ENCODE measurements at places on chromosomes 11 and 22.

DNA sequence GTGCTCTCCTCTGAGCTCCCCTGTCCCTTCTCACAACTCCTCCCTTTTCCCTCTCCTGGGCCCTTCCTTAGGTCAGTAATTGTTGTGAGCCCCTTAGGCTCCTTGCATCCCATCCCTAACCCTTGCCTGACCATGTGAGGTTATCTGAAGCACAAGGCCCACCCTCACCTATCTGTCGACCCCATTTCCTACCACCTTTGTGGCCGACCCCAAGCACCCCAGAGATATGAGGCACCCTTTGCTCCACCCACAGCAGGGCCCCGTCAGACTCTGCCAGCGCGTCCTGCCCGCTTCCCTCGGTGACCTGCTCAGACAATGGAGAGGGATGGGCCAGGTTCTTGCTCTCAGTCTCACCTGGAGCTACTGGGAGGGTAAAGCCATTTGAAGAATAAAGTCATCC lies 1.3 kb downstream of the GNG3 start:
- peak overlapping the region; percentile 95 for H3K27ac ChIP-seq
- H3K36me3 ChIP-seq: peaks cover 68% of the 10 kb centered on the region
- H3K27me3 ChIP-seq: no peaks in the 10 kb centered on the region
- peak overlapping the region; percentile 87 for H3K4me3 ChIP-seq

DNA sequence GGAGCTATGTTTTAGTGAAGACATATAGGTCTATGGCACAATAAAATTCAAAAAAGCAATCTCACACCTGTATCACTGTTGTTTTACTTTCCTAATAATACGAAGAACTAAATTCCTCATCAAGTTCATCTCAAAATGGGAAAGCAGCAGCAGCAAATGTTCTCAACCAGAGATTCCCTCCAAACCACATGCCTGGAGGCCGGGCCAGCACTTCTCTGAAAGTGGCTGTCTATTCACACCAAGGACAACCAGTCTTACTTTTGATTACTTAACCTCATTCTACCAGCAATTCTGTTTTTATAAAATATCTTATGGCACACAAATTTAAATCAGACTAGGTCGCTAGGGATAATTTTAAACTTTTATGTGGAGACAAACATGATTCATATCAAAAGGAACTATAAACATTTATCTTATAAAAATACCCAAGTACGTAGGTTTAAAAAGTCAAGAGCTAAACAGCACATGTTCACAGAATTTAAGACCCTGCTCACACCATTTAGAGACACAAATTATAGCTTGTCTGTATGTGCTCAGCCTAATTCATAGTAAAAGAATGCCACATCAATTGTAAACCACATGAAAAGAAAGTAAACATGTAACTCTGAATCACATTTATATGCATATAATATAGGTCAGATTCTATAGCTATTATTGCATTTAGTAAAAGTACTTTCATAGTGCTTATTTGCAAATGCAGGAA lies 46.1 kb downstream of the RRAS2 start:
- H3K4me3 ChIP-seq: peak overlapping the region; percentile 14
- H3K27ac ChIP-seq: peak overlapping the region; percentile 9
- peaks cover 37% of the 10 kb centered on the region for H3K4me1 ChIP-seq
- no peak for DNase-seq

- H3K4me3 ChIP-seq: no peak overlapping the region
- no peaks in the 10 kb centered on the region for H3K27me3 ChIP-seq
- DNase-seq: no peak
- no peaks in the 10 kb centered on the region for H3K4me1 ChIP-seq
- H3K27ac ChIP-seq: no peak overlapping the region
Observed at GRCh38 chr11:15938121-15938611, 418.2 kb downstream of the SOX6 start.

- H3K36me3 ChIP-seq: peaks cover 12% of the 10 kb centered on the region
- peaks cover 25% of the 10 kb centered on the region for H3K4me1 ChIP-seq
- no peaks in the 10 kb centered on the region for H3K27me3 ChIP-seq
- H3K4me3 ChIP-seq: peak overlapping the region; percentile 44
Observed at GRCh38 chr11:35013514-35014233, 97.3 kb downstream of the PDHX start.

- no peak overlapping the region for H3K27ac ChIP-seq
- DNase-seq: no peak
- no peaks in the 10 kb centered on the region for H3K27me3 ChIP-seq
- no peaks in the 10 kb centered on the region for H3K4me1 ChIP-seq
Observed at GRCh38 chr11:6219359-6219758, 14.0 kb downstream of the C11orf42 start.

DNA sequence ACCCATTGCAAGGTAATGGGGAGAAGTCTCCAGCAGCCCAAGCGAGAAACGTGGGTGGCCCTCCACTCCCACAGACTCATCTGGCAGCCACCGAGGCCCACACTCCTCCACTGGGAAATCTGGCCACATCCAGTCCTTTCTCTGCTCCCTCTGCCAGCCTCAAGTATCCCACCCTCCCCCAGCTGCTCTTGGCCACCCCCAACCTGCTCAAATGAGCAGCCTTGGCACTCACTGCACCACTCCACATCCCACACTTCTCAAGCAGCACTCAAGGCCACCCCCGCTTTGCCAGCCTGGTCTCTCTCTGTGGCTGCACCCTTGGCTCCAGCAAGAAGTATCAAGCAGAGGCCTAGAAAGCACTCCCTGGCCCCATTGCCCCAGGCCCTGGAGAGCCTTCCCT lies 28.2 kb downstream of the SLC22A12 start:
- no peak overlapping the region for H3K4me3 ChIP-seq
- no peak for DNase-seq
- no peak overlapping the region for H3K27ac ChIP-seq
- no peaks in the 10 kb centered on the region for H3K4me1 ChIP-seq
- H3K36me3 ChIP-seq: no peaks in the 10 kb centered on the region
- H3K27me3 ChIP-seq: no peaks in the 10 kb centered on the region

GRCh38 chr11:133638921-133639320 lies 106.6 kb upstream of the OPCML start:
- H3K27ac ChIP-seq: no peak overlapping the region

DNA sequence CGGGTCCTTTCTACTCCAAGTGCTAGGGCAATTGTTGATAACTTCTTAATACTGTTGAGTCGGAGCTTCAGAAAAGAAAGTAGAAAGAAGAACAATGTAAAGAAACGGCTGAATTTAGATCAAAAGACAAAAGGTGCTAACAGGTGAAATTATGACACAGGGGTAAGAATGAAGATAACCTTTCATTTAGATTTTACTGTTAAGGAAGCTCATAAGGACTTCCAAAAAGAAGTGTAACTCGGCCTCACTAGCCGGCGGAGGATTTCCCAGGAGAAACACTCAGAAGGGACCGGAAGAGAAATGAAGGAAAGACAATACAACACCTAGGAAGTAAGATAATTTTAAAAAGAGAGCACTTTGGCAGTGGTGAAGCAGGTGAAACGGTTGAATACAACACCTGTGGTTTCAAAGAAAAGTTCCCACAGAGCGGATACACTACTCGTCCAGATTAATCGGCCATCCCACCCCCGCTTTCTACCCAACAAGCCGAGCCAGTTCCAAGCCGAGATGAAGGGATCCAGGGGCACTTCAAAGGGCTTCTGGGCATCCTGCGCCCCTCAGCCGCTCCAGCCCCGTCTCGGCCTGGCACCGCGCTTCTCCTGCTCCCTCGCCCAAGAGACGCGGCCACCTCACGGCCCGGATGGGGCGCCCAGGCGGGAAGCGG lies 737 bp downstream of the PPP2R1B start:
- DNase-seq: no peak
- H3K4me3 ChIP-seq: peak overlapping the region; percentile 98
- H3K27me3 ChIP-seq: no peaks in the 10 kb centered on the region

GRCh38 chr22:50308986-50309600 lies 1.6 kb upstream of the PLXNB2 start:
- H3K4me1 ChIP-seq: peaks cover 5% of the 10 kb centered on the region
- H3K4me3 ChIP-seq: peak overlapping the region; percentile 70
- peaks cover 3% of the 10 kb centered on the region for H3K36me3 ChIP-seq
- H3K27ac ChIP-seq: peak overlapping the region; percentile 73

DNA sequence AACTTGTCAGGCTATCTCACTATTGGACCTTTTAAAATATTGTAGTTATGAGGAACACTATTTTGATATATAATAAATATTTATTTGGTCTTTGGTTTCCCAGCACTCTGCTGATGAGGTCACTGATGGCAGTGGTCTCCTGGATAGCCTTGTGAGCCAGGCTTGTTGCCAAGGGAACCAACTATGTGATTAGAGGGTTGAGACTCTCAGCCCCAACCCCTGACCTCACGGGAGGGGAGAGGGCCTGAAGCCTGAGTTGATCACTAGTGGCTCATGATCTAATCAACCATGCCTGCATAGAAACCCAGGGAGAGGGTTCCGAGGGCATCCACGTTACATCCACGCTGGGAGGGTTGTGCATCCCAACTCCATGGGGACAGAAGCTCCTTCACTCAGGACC lies 10.8 kb downstream of the PANX1 start:
- H3K4me3 ChIP-seq: no peak overlapping the region
- H3K36me3 ChIP-seq: no peaks in the 10 kb centered on the region
- peaks cover 56% of the 10 kb centered on the region for H3K4me1 ChIP-seq
- DNase-seq: no peak

GRCh38 chr11:78397398-78397797 lies 20.2 kb downstream of the GAB2 start:
- H3K4me1 ChIP-seq: no peaks in the 10 kb centered on the region
- H3K36me3 ChIP-seq: no peaks in the 10 kb centered on the region
- no peak overlapping the region for H3K27ac ChIP-seq
- no peak for DNase-seq
- no peak overlapping the region for H3K4me3 ChIP-seq

GRCh38 chr11:76008474-76008873 lies 193.5 kb downstream of the UVRAG start:
- H3K27ac ChIP-seq: no peak overlapping the region
- H3K36me3 ChIP-seq: peaks cover 39% of the 10 kb centered on the region
- H3K27me3 ChIP-seq: no peaks in the 10 kb centered on the region
- no peak for DNase-seq
- H3K4me3 ChIP-seq: no peak overlapping the region

GRCh38 chr22:34534101-34534500 lies 531.9 kb upstream of the ISX start:
- H3K4me3 ChIP-seq: no peak overlapping the region
- H3K27ac ChIP-seq: no peak overlapping the region
- H3K27me3 ChIP-seq: no peaks in the 10 kb centered on the region
- DNase-seq: no peak

- peaks cover 34% of the 10 kb centered on the region for H3K36me3 ChIP-seq
- H3K27ac ChIP-seq: no peak overlapping the region
- H3K4me3 ChIP-seq: no peak overlapping the region
- peaks cover 11% of the 10 kb centered on the region for H3K4me1 ChIP-seq
Observed at GRCh38 chr11:65537620-65538231, 12.8 kb downstream of the SCYL1 start.

Measured in effector memory CD8-positive, alpha-beta T cell (primary cell).